ENCODE measurements at places on chromosomes 6 and 20.

- no peak for DNase-seq
Measured at GRCh38 chr6:163712566-163712961, 298.0 kb downstream of the QKI start.

- DNase-seq = no peak
Measured at GRCh38 chr6:82506526-82506925, 142.9 kb downstream of the TPBG start.

DNA sequence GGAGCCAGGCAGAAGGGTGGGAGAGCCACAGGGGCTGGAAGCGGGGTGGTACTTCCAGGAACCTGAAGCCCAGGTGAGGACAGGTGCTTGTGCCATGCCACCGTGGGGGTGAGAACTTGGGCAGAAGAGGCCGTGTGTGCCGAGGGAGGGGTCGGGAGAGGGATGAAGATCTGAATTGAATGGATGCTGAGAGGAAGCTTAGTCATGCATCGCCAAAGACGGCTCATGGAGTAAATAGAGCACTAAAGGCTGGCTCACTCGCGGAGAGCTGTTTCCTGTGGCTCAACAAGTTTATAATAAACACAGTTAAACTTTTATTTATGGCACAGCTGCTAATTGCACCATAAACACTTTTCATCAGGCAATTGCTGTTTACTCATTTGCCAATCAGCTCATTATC, 21.7 kb upstream of the MYT1 start:
- DNase-seq = peak; percentile 14

GRCh38 chr20:10194166-10194565, 24.5 kb upstream of the SNAP25 start:
- DNase-seq = no peak

DNA sequence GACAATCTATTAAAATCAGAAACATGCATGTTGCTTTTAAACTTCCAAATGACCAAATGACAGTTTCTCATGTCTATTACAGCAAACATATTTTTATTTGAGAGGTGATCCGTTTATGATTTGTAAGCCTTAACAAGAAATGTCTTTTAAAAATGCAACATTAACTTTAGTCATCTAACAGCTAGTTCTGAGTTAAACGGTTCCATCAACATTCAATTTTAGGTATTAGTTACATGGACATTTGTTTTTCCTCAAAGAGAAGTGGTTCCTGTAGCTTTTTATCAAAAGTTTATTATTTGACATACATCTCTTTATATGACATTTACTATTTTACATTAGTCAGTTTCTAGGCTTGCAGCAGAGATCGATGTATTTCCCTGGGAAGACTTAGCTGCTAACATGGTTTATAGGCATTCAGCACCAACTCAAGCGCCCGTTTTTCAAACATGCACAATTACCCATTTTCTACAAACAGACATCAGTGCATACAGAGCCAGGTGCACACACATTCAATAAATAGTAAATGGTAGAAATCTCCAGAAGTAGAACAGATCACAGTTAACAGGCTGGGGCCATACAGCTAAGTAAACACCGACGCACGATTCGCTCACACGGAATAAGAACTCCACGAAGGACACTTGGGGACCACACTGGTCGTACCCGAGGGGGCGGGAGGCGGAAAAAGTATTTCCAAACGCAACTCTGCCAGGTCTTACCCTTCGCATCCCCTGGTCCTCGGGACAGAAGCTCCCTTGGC, 882 bp downstream of the CNR1 start:
- DNase-seq = no peak

DNA sequence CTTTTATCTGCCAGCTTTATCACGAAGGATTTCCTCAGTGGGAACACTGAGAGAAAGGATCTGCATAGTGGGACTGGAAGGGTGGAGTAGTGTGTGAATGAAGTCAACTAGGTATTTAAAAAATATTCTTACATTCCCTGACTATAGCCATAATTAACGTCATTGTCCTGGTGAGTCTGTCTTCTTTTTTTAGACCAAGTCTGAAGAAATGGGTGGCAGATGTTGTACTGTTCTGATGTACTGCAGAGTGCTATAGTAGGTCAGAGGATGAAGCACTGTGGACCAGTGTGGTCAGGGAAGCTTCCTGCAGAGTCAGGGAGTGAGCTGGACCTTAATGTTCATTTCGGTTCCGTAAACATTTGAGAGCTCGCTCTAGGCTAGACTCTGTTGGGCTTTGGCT, 11.9 kb downstream of the TULP4 start:
- no peak for DNase-seq

GRCh38 chr6:96235927-96236326, 220.2 kb downstream of the FUT9 start:
- DNase-seq = no peak

GRCh38 chr6:3825851-3826581, 23.2 kb upstream of the FAM50B start:
- DNase-seq = peak; percentile 94

DNA sequence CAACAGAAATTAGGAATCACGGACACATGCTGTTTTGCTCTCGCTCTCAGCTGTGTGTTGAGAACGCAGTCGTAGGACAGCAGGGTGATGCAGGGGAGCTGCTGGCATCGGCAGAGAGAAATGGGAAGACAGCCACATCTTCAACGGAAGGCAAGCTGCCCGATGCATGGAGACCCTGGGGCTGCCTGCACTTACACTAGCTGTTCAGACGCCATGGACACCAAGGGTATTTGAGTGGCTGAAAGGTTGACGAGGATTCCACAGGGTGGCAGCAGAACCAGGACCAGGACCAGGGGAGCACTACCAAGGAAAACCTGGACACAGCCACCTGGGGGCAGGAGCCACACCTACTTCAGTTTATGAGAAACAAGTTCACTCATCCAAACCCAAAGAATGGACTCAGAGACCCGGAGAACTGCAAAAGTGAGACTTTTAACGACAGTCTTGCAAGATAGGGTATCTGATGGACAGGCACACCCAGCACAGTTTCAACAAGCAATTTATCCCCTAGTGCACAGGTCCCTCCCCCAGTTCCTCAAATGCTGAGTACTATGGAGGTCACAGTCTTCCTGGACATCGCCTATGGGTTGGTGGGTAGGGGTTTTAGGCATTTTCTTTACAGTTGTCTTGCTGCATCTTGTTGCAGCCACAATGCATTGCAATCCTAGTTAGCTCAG, 56.3 kb upstream of the ENTPD6 start:
- DNase-seq = no peak

- no peak for DNase-seq
Measured at GRCh38 chr6:121216928-121217327, 117.4 kb downstream of the TBC1D32 start.

GRCh38 chr20:49435639-49436038, 46.8 kb downstream of the KCNB1 start:
- DNase-seq = no peak

- DNase-seq = no peak
Measured at GRCh38 chr20:50558483-50558925, 48.3 kb downstream of the PTPN1 start.

GRCh38 chr6:74519163-74519562, 686.7 kb downstream of the COL12A1 start:
- DNase-seq = no peak

GRCh38 chr6:56435326-56435725, 187.9 kb upstream of the COL21A1 start:
- DNase-seq = no peak

- DNase-seq = no peak
Measured at GRCh38 chr6:118971682-118972081, 36.7 kb upstream of the MCM9 start.

DNA sequence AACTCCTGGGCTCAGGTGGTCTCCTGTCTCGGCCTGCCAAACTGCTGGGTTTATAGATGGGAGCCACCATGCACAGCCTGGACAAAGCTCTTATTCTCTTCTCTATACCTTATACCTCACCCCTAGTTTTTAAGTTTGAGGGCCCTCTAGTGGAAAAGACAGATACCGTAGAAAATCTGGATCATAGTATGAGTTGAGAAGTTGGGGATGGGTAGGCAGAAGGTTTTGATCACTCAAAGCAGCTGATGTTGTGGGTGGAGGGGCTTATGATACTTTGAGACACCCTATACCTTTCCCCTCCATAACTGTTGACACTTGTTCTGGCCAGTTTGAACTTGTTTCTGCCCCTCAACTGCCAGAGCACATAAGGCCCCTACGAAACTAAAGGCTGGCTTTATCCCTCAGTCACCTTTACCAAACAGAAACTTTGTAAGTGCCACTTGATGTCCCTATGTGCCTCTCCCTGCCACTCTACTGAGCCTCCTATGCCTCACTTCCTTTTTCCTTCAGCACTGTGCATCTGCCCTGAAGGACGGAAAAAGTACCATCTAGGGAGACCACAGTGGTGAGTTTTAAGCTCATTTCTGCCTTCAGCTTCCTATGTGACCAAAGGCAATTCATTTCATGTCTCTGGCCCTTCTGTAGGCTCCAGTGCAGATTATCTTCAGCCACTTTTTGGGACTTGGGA, 28.6 kb downstream of the RALY start:
- DNase-seq = no peak

- no peak for DNase-seq
Measured at GRCh38 chr6:80488190-80488589, 381.7 kb downstream of the BCKDHB start.

DNA sequence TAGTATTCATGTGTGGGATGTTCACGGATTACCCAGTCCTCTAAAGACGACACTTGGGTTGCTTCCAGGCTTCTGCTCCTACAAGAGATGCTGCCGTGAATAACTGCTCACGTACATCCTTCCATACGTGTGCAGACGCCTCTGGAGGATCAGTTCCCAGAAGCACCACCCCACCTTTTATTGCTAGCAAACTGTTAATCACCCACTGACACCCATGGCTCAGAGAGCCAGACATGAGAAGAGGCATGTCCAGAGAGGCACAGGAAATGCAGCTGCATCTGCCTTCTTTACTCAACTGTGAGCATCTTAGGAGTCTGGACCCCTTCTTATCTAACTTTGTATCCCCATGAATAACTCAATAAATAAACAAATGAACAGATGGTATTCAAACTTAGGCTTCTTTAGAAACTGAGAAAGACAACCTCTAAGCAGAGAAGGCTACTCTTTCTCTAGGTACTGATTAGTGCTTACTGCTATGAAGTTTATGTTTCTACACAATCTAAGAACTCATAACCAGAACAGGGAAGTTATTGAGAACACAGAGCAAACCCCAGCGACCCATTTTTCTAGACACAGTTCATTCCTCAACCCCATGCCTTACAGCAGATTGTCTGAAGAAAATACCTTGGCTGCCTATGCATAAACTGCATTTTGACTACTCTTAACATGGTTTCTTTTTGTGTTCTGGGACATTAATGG, 228.7 kb upstream of the RREB1 start:
- no peak for DNase-seq

DNA sequence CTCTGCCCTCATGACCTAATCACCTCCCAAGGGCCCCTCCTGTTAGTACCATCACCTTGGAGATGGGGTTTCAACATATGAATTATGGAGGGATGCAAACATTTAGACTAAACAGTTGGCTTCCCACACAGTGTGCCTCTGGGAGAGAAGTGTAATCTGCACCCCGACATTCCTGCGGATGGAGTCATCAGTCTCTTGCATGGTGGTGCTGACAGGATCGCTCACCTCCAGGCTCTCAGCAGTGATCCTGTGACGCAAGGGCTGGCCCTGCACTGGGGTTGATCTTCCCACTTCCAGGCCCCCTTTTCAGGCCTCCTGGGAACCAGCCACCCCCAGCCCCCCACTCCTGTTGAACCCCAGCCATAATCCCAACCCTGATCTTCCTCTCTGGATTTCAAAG, 16.0 kb upstream of the PI16 start:
- no peak for DNase-seq

- DNase-seq = no peak
Measured at GRCh38 chr6:111573892-111574797, 31.5 kb downstream of the TRAF3IP2 start.

DNA sequence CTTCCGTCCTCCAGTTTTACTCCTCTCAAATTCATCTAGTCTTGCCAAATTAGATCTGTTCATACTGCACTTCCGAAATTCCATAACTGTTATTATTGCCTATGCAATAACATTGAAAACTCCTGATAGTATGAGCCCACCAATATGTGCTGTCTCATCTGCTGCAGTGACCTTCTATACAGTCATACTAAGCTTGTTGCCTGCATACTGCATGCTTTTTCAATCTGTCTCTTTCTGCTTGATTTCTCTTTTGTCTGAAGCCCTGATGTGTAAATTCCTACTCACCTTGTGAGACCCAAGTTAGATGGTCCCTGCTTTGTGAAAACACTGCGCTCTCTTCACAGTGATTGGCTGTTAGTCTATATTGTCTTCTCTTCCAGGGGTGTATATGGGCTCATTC, 1.1 kb downstream of the TBP start:
- no peak for DNase-seq

GRCh38 chr20:41110930-41111577, 26.3 kb upstream of the PLCG1 start:
- no peak for DNase-seq

DNA sequence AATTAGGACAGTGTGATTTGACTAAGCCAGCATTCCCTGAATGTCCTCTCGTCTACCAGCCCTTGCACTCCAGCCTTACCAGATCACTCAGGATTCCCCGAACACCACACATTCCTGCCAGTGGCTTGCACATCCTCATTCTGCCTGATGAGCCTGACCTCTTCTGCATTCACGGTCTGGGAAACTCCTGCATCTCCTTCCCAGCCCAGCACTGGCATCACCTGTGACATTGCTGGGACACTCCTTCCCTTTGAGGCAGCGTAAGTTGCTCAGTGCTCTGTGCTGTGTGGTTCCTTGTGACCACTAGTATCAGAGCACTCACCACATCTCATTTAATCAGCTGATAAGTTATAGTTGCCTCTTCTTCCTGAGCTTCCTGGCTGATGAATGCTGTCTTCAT, 17.3 kb downstream of the NCOA7 start:
- no peak for DNase-seq

DNA sequence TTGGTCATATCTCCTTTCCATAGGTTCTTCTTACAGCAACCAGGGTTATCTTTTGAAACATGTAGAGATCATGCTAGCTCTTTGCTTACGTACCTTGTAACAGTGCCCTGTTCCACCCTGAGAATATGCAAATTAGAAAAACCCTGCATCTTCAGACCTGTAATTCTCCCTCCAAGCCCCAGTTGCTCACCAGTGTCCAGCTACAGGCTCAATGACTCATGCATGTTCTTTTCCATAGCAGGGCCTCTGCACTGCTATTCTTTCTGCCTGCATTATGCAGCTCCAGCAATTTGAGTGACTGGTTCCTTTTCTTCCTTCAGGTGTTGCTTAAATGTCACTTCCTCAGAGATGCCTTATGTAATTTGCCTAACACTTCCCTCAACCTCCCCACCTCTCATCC, 636.2 kb downstream of the KHDRBS2 start:
- no peak for DNase-seq

- no peak for DNase-seq
Measured at GRCh38 chr6:11419763-11420453, 117.6 kb upstream of the TMEM170B start.

- no peak for DNase-seq
Measured at GRCh38 chr20:51861726-51862466, 59.6 kb upstream of the SALL4 start.

DNA sequence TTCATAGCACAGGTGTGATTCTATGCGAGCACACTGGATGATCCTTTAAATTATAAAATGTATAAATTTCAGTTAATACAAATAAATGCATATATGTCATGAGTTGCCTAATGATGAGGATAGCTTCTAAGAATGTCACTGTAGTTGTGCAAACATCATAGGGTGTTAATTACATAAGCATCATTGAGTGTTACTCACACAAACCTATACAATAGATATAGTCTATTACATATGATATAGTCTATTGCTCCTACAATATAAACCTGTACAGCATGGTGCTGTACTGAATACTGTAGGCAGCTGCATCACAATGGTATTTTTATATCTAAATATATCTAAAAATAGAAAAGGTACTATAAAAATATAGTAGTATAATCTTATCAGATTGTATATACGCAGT, 159.0 kb downstream of the PTPRK start:
- DNase-seq = no peak

GRCh38 chr20:31661625-31662371, 24.1 kb downstream of the COX4I2 start:
- peak; percentile 86 for DNase-seq

All from suprapubic skin (tissue), 4 donors.